ENCODE measurements at places on chromosomes 12 and 14. TPM values are rescaled to one million over a fixed set of nuclear protein-coding genes. Genes with fewer than 3 reads are reported as not detected.

The GPR65 gene
- 13.4 TPM for total RNA-seq

The AQP6 gene
- total RNA-seq, result not detected

DNA sequence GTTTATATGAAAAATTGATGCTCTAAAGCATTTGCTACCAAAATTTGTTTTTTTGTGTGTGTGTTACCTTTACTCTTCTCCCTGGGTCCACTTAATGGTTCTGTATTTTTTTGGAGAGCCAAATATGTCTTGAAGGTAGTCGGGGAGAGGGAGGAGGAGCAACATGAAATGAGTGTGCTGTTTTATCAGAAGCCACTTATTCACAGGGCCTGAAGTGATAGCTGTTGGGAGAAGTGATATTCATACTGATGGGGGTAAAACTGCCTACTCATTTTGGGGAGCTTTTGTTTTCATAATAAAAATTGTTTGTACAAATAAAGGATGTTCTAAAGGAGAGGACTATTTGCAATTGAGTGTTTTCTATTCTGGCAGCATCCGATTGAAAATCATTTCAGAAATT, 29.2 kb downstream of the CRADD start:
- no peak for DNase-seq

The POLE gene
- 112 TPM for total RNA-seq

DNA sequence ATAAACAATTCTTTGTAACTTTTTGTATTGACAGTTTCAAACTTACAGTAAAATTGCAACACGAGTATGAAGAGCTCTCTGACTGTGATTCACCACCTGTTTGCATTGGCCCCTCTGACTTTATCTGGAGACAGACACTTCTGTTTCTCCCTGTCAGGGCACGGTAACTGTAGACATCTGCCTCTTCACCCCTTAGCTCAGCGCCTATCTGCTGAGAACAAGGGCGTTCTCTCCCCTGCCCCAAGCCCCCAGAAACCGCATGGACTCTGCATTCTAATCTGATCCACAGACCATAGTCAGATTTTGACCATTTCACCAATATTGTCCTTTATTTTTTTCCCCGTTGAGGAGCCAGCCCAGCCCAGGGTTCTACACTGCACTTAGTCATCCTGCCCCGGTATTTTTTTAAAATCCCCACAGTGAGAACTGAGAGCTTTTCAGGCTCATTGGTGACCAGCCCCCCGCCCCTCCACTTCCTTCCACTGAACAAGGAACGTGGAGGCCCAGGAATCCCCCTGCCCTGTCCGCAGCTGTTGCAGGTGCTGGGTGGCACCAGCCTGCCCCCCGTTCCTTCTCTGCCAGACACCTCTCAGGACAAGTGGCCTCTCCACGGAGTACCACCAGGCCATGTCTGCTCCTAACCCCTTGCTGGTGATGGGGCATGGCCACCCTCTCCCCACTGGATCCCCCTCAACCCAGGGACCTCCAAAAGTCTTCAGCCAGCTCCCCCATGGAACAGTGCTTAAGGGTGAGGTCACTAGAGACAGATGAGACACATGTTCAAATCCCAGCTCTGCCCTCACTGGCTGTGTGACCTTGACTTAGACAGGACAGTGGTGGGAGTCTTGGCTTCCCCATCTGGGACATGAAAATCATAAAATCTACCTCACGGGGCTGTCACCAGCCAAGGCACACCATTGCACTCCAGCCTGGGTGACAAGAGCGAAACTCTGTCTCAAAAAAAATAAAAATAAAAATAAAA, 11.2 kb downstream of the RHOF start:
- peak; percentile 88 for DNase-seq

The RNASE7 gene
- not detected for total RNA-seq

The STRAP gene
- total RNA-seq, result 135 TPM

The SERPINA1 gene
- total RNA-seq, result 22.1 TPM

The NDRG2 gene
- total RNA-seq, result 7.7 TPM

- peak; percentile 67 for DNase-seq
These were observed 25.1 kb upstream of the CDK17 start for GRCh38 chr12:96425321-96425720.

The SCARB1 gene
- total RNA-seq, result 12.8 TPM

All from activated CD4-positive, alpha-beta memory T cell treated with anti-CD3 and anti-CD28 coated beads for 36 hours (primary cell).